ENCODE measurements at places on chromosomes 6 and 20.

- DNase-seq = no peak
Observed at GRCh38 chr20:31562241-31562640, 42.8 kb upstream of the ID1 start.

DNA sequence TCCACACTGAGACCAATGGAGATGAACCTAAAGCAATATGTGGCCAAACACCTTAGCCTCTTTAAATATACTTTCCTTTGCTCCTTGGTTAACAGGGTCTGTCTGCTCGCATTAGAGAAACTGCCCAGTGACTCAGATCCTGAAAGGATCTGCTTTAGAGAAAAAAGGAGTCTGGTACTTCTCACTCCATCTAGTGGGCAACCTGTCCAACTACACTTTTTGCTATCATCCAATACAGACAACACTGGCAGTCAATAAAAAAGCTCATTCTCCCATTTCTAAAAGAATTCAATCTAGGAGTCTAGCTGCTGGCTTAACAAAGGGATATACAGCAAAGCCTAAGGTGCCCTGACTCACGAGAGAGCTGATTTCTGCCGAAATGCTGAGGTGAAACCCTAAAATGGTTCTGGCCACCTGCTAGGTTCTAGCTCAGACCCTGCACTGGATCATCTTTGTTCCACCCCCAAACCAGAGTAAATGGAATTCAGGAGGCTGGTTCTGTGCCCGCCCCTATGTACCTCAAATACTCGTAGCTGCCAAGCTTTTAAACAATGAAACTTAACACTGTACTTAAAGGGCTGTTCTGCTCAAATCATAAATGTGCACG is 11.5 kb downstream of the GNL1 start:
- DNase-seq = peak; percentile 73

DNA sequence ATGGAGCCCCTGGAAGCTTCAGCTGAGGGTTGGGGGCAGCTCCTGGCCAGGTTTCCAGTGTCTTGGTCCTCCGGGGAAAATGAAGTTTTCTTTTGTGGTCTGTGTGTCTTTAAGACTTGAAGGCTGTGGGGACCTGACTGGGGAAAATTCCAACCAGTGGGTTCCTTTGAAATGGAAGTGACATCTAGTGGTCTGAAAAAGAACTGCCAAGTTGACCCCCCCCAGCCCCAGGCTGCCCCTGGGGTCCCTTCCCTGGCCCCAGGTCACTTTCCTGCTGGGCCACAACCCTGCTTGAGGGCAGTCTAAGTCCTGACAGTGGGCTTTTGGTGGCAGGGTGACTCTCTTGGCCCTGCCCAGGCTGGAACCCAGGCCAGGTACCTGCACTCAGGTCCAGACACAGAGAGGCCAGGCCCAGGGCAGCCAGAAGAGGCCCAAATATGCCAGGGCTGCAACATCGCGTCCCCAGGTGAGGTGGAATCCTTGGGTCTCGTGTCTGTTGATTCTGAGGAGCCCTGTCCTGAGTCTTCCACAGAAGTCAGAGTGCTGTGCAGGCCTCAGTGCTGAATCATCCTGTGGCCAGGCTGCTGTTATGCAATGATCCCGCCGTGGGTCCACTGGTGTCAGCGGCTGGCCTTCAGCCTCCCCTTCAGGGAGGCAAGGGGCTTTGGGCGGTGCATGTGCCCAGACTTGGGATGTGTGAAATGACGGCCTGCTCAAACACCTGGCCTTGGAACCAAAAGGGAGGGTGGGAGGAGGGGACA is 68.4 kb downstream of the VEGFA start:
- peak; percentile 63 for DNase-seq

DNA sequence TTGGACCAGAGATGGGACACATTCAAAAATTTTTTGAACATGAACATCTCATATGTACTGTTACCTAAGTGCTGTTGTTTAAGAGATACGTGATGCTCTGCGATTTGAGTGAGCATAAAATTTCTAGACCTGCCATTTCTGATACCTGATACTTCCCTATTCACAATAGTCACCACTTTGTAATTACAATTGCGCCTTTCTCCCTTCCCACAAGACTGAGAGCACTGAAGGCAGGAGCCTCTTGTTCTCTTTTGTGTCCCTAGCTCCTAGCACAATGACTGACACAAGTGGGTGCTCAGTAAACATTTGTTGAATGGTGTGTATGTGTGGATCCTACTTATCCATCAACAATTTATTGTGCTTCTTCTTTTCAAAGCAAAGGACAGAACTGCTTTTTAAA is 92.8 kb upstream of the TMEM30A start:
- no peak for DNase-seq

- no peak for DNase-seq
Observed at GRCh38 chr6:152277826-152278329, 359.3 kb downstream of the SYNE1 start.

DNA sequence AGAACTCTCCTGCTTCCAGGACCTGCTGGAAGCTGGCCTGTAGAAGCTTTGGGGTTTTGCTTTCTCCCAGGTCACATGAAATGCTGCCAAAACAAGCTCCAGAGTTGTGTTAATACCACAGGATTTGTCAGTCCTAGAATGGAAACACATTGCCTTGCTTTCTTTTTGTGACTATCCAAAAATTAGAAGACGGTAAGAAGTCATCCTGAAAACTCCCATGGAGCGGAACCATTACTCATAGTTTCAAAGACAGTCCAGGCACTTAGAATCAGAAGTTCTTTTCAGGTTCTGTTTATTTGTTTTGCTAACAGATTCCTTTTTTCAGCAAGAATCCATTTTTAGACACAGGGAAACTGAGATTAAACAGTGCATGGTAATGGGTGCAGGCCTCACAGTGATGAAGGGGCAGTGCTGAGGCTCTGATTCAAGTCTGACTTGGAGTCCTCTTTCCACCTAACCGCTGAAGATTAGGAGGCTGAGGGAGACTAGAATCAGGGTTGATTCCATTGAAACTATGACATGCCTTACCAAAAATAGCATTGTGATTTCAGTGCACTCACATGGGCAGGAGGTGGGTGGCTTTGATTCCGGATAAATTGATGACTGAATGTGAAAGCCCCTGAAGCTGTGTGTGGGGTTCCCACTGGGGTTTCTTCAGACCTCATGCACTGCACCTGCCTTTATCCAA is 72.2 kb upstream of the NAA20 start:
- DNase-seq = peak; percentile 48

DNA sequence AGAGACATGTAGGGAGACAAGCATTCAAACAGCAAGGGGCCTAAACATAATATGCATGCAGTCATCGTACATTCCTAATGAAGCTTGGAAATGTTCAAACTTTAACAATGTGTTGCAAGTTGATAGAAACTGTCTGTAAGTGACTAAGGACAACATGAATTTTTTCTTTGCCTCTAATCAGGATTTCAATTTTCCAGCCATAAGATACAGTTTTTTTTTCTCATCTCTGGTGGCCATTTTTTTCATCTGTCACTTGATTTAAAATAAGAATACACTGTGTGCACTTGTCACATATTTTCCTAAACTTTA is 22.2 kb upstream of the MTRF1L start:
- no peak for DNase-seq

DNA sequence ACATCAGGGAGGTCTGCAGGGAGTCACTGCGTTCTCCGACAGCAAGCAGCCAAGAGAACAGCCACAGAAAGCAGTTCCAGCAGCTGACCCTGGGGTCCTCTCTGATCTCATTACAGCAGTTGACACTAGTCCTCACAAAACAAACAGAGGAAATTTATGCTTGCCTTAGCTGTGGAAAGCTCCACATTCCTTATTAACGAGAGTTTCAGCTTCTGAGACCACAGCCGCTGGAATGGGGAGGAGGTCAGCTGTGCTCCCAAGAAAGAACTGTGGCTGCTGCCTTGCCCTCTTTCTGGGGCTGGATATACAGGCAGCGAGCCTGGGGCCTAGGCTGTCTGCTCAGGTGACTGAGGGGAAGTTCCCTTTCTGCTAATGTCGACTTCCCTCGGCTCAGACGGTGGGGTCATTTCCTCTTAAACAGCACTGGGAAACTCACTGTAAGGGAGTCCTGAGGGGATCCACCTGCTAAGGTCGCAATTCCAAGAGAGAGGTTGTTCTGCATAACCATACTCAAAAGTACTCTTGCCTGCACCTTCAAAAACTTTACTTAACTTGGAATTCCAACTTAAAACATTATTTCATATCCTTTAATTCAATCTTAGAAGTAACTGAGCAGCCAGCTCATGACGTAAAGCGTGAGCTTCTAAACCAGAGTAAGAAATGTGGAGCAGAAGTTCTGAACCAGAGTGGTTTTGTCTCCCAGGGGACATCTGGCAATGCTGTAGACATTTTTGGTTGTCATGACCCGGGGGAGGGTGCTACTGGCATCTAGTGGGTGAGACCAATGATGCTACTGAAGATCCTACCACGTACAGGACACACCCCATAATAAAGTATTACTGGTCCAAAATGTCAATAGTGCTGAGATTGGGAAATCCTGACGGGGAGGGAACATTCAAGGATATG is 80.3 kb downstream of the BACH2 start:
- DNase-seq = peak; percentile 63

DNA sequence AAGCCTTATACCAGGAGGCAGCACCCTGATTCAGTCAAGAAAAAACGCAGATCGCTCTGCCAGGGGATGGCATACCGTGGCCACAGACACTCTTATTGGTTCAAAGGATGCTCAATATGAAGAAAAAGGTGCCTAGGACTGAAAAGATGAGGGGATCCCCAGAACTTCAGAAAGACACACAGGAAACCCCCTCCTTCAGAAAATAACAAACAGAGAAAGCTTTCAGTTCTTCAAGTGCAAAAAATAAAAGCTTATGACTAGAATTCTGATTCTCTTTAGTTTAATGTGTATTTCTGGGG is 17.7 kb upstream of the MYB start:
- no peak for DNase-seq

GRCh38 chr20:6714279-6714711 is 53.2 kb upstream of the BMP2 start:
- no peak for DNase-seq

- DNase-seq = peak; percentile 47
Observed at GRCh38 chr20:19692685-19693119, 65.4 kb upstream of the RIN2 start.

DNA sequence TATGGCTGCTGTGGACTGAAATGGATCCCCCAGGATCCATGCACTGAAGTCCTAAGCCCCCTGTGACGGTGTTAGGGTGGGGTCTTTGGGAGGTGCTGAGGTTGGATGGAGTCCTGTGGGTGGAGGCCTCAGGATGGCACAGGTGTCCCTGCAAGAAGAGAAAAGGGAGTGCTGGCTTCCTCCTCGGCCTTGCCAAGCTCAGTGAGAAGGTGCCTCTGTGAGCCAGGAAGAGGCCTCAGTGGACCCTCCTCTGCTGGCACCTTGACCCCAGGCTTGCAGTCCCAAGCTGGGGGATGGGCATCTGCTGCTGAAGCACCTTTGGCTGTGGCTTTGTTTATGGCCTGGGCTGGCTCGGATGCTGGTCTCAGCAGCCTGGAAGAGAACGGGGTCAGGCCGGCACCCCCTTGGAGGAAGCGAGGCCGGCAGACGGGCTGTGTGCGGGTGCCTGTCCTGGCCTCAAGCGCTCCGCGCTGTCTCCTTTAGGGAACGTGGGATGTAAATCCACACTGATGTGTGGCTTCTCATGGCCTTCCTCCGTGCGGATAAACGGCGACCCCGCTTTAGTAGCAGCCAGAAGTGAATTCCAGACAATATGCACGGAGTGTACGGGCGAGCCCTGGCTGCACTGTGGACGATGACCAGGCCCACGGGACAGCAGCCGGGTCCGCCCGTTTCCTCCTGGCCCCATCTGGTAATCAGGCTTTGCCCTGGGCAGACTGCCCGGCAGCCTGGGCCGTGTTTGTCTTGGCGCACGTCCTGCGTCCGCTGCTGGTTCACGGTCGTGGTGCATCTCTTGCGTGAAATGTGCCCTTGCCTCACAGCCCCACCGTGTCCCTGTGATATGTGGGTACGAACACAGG is 182.6 kb downstream of the ERMARD start:
- DNase-seq = no peak

DNA sequence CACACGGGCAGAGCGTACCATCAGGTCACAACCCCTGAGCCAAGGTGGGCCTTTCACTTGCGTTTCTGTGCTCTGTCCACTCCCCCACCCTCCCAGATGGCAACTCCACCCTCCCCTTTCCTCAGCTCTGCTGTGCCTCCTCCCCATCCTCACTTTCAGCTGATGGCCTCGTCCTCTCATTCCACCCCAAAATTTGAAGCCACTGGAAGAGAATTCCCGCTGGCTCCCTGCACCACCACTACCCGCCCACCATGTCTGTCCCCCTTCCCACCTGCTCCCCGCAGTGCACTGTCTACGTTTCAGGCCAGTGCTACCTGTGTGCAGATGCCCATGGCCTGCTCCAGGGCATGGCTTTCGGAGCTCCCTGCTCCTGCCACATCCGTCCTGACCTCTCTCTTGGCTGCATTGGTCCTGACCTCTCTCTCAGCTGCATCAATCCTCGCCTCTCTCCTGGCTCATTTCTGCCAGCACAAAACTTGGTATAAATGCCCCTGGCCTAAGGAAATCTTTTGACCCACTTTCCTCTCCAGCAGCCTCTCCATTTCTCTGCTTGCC is 24.0 kb downstream of the SYNJ2 start:
- no peak for DNase-seq

DNA sequence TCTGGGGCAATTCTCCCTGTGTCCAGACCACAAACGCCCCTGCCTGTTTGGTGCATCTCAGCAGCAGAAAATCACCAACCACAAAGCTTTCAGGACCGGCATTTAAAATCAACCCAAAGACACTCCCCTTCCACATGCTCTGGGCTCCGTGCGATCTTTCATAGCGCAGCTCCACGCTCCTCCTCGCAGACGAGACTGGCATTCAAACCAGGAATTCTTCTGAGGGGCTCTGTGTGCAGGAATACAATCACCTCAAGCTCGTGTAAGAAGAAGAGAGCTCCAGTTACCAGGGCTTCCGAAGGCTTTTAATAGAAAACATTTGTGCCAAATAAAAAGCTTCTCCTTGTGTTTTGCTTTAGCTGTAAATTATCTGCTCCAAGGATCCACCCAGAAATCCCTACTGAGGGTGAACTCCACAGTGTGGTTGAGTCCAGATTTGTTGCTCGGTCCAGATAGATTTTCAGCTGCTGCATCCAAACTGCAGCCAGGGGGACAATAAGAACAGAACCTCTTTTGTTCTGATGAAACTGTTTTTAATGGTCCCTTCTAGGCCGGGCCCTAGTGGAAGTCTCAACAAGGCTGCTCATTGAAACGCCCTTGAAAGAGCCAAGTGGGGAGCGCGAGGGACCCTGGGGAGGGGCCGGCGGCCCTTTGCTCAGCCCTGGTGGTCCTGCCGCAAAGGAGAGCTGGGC is 16.4 kb upstream of the BMP7 start:
- peak; percentile 47 for DNase-seq

DNA sequence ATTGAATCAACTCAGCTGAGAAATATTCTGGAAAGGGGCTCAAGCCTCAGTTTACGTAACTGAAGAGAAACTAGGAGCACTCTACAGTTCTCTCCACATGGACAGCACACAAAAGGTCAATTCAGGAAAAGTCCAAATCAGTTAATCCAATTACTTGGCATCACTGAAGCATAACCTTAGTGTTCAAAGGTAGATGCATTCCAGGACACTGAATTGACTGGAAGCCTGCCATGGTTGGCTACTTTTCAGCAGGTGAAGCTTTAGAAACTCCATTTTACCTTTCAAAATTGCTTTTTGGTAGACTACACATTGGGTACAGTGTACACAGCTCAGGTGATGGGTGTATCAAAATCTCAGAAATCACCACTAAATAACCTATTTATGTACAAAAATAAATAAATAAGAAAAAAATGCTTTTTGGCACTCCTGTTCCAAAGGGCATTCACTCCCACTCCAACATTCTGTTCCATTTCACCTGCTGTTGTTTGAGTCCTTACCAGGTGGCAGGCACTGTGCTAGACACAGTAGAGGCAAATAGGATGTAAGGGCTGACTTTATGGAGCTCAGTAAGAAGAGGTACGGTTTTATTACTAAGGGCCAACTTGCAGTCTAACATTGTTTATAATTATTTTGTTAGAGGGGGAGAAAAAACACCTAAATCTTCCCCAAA is 153.4 kb downstream of the FAXC start:
- no peak for DNase-seq

- no peak for DNase-seq
Observed at GRCh38 chr6:166687070-166687878, 60.2 kb upstream of the RPS6KA2 start.

All from umbilical cord (tissue), 2 donors.